ENCODE measurements at places on chromosomes 3 and 15.

GRCh38 chr15:78321041-78321570 lies 19.0 kb upstream of the CRABP1 start:
- no peak for DNase-seq

DNA sequence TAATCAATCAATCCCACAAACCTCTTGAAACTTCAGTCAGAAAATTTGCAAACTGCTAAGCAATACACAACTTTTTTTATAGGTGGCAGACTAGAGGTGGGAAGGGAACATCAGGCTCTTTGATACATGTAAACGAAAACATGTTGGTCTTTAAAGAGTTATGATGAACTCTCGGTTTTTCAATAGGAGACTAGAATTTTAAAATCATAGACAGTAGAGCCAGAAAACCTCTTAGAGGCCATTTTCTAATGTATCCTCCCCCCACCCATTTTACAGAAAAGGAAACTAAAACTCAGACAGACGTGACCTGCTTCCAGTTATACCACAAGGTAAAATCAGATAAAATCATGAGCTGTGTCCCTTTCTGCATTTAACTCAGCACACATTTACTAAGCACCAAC lies 179.1 kb upstream of the LPP start:
- DNase-seq: no peak

DNA sequence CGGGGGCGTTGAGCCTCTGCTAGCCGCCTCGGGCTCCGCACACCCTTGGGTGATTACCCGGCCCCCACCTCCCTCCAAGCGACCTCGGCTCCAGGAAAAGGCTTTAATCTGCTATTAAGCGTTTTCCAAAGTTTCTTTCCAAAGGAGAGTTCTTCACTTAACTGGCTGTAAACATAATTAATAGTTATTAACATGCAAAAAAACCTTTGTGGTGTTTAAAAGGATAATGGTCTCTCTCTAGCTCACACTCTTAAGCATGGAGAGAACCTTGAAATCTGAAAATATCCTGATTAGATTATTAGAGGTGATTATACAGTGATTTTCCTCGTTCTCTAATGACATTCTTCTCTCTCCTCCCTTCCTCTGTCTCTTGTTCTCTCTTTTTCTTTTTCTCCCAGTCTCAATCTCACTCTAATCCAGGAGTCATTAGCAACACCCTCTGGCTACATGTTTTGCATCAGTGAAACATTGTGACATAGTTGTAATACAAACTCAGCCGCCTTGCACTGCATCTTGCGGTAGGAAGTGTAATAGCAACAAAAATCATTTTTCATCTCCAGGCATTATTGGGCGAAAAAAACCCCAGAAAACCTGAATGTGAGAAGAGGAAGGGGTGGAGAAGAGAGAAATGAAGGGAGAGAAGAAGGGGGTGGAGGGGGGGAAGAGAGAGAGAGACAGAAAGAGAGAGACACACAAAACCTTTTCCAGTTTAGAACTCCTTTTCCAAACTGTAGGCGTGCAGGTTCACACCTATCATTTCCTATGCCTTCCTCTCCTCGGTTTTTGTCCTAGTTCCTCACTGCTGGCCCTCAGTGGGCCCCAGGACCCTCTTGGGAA lies 24.4 kb downstream of the NR2F2 start:
- DNase-seq: no peak

DNA sequence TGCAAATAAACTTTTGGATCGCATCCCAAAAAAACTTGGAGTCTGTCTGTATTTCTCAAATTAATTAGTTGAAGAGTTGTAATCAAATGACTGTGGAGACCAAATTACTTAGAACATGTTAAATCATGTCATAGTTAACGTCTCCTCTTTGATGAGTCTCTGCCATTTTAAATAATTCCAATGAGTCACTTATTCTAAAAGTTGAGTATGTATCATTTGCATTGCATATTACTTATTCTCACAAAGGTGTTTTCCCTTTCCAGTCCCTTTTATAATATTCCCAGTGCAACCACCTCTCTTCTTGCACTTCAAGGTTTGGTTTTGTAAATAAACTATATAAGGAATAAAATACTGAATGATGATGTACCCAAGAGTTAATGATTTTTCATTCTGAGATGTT lies 36.0 kb upstream of the MBNL1 start:
- DNase-seq: no peak

GRCh38 chr3:41102750-41103149 lies 96.6 kb upstream of the CTNNB1 start:
- no peak for DNase-seq

DNA sequence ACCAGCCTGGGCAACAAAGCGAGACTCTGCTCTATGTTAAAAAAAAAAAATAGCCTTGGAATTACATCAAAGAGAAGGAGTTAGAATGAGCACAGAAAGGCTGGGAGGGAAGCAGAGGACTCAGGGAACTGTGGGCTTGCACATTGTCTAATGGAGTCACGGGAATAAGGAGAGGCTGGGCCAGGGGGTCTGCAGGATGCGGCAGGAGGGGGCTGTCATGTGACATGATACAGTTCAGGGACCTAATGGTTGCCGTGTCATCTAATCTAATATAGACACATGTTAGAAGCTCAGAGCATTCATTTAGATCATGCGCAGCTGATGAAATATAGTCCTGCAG lies 32.5 kb downstream of the GRK7 start:
- no peak for DNase-seq

DNA sequence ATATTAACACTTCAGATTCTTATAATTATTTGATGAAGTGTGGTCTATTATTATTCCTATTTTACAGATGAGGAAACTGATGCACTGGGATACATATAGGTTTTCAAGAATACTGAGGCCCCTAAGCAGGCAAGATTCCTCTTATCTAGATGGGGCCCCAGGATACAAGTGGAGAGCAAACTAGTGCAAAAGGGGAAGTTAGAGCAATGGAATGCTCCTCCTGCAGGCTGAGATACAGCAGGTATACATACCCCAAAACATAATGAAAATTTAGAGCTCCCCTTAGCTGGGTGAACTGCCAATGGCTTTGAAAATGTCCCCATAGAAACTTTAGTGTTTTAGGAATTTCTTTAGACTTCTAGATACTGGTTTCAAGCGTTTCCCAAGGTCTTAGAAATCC lies 247.1 kb downstream of the CHST2 start:
- no peak for DNase-seq

DNA sequence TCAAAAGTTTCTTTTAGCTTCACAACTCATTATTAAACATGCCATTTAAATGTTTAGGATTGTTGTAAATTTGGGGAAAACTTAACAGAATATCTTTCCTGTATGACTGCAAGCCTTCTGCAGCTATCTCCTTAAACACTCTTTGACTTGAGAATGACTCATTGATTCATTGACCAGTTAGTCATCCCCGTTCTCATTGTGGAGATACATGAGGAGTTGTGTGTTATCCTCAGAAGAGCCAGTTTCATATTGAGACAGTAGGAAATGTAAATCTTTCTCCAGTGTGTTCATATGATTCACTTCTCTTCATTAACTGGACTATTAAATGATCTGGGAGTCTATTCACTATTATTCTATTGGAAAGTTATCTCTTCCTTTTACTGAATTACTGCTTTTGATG lies 83.0 kb downstream of the CRYGS start:
- DNase-seq: no peak

DNA sequence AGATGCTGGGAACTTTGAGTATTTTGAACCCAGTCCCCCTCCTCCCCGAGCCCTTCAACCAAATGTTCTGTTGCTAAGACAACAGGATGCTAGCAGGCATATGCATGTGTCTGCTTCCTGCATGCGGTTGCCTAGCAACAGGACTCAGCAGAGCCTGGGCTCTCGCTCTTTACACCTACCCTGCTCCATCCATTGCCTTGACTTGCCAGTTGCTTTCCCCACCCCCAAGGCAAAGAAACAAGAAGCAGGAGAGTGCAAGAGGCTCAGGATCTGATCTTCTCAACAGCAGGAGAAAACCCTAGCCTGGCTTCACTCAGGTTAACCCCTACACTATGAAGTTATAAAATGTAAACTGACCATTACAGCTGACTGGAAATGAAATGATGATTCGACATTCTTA lies 393.0 kb downstream of the IGSF11 start:
- DNase-seq: peak; percentile 27

GRCh38 chr3:21718161-21718765 lies 32.7 kb downstream of the ZNF385D start:
- DNase-seq: no peak

DNA sequence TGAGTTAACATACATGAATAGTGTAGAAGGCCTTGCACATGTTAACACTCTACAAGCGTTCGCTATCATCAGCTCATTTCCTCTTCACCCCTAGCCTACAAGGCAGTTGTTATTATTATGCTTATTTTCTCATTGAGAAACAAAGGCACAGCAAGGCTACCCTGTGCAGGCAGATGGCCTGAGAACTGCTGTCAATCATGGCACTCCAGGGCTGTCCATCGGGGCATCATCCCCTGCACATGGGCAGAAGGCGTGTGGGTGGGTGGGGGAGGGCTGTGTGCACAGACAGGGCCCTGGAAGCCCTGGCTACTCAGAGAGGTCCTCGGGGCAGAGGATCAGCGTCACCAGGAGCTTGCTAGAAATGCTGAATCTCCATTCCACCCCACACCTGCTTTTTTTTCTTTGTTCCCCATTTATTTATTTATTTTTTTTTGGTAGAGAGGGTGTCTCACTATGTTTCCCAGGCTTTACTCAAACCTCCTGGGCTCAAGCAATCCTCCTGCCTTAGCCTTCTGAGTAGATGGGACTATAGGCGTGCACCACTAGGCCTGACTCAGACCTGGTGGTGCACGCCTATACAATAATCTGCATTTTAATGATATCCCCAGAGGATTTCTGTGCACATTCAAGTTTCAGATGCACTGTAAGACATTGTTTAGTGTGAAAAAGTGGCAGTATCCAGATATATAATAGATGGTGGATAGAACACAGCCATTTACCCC lies 9.6 kb upstream of the ZXDC start:
- no peak for DNase-seq

GRCh38 chr3:40841570-40842109 lies 316.9 kb downstream of the ZNF621 start:
- DNase-seq: no peak

- DNase-seq: no peak
Observed at GRCh38 chr15:64642875-64643274, 132.5 kb downstream of the RBPMS2 start.

Data from body of pancreas (tissue), 4 donors.